ENCODE measurements at places on chromosomes 2 and 18. TPM values are rescaled to one million over a fixed set of nuclear protein-coding genes. Genes with fewer than 3 reads are reported as not detected.

TTC39C gene
- 28.6 TPM for total RNA-seq

RAB6C gene
- not detected for total RNA-seq

BMP10 gene
- total RNA-seq: not detected

ACOXL gene
- total RNA-seq: 0.23 TPM

MYOM1 gene
- total RNA-seq: 0.89 TPM

SCYGR4 gene
- not detected for total RNA-seq

ABCB11 gene
- total RNA-seq: not detected

ALPP gene
- not detected for total RNA-seq

Data from activated CD4-positive, alpha-beta T cell treated with anti-CD3 and anti-CD28 coated beads for 36 hours (primary cell).